ENCODE measurements at places on chromosomes 7 and 10.

GRCh38 chr7:131293018-131293417, 34.7 kb upstream of the MKLN1 start:
- no peak overlapping the region for H3K27ac ChIP-seq
- H3K4me1 ChIP-seq = no peaks in the 10 kb centered on the region
- H3K36me3 ChIP-seq = no peaks in the 10 kb centered on the region
- DNase-seq = no peak
- no peak overlapping the region for H3K4me3 ChIP-seq
- H3K27me3 ChIP-seq = no peaks in the 10 kb centered on the region

- no peak overlapping the region for H3K4me3 ChIP-seq
- no peaks in the 10 kb centered on the region for H3K36me3 ChIP-seq
- no peaks in the 10 kb centered on the region for H3K27me3 ChIP-seq
- H3K4me1 ChIP-seq = no peaks in the 10 kb centered on the region
- no peak overlapping the region for H3K27ac ChIP-seq
Measured at GRCh38 chr10:4094751-4095150, 309.7 kb upstream of the KLF6 start.

GRCh38 chr10:13120786-13121499, 21.0 kb downstream of the OPTN start:
- H3K27me3 ChIP-seq = no peaks in the 10 kb centered on the region
- H3K27ac ChIP-seq = no peak overlapping the region
- H3K36me3 ChIP-seq = peaks cover 4% of the 10 kb centered on the region
- 0 out of 2 replicates have a peak, but pooled peaks cover 4% of the 10 kb centered on the region for H3K4me1 ChIP-seq

GRCh38 chr7:91636129-91636724, 244.3 kb downstream of the MTERF1 start:
- H3K36me3 ChIP-seq = no peaks in the 10 kb centered on the region
- DNase-seq = peak; percentile 51
- H3K4me3 ChIP-seq = no peak overlapping the region
- H3K27ac ChIP-seq = no peak overlapping the region
- no peaks in the 10 kb centered on the region for H3K27me3 ChIP-seq

GRCh38 chr7:114949231-114949630, 27.3 kb downstream of the MDFIC start:
- no peak overlapping the region for H3K4me3 ChIP-seq
- DNase-seq = peak; percentile 34
- H3K4me1 ChIP-seq = peaks cover 19% of the 10 kb centered on the region
- no peaks in the 10 kb centered on the region for H3K36me3 ChIP-seq
- H3K27ac ChIP-seq = no peak overlapping the region

DNA sequence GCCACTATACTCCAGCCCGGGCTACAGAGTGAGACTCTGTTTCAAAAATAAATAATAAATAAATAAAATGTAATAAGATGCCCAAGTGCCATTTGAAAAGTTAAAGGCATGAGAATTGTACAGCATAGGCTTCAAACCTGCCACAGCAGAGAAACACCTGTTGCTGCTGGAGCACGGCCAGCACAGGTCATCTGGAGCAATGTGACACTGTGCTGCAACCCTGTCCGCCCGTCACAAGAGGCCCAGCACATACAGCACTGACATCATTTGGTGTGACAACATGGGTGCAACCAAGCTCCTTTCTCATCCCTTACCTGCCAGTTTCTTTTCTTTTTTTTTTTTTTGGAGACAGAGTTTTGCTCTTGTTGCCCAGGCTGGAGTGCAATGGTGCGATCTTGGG, 1.3 kb downstream of the RFC2 start:
- no peak for DNase-seq
- H3K36me3 ChIP-seq = peaks cover 4% of the 10 kb centered on the region
- H3K27ac ChIP-seq = no peak overlapping the region
- H3K27me3 ChIP-seq = no peaks in the 10 kb centered on the region
- H3K4me3 ChIP-seq = peak overlapping the region; percentile 94

DNA sequence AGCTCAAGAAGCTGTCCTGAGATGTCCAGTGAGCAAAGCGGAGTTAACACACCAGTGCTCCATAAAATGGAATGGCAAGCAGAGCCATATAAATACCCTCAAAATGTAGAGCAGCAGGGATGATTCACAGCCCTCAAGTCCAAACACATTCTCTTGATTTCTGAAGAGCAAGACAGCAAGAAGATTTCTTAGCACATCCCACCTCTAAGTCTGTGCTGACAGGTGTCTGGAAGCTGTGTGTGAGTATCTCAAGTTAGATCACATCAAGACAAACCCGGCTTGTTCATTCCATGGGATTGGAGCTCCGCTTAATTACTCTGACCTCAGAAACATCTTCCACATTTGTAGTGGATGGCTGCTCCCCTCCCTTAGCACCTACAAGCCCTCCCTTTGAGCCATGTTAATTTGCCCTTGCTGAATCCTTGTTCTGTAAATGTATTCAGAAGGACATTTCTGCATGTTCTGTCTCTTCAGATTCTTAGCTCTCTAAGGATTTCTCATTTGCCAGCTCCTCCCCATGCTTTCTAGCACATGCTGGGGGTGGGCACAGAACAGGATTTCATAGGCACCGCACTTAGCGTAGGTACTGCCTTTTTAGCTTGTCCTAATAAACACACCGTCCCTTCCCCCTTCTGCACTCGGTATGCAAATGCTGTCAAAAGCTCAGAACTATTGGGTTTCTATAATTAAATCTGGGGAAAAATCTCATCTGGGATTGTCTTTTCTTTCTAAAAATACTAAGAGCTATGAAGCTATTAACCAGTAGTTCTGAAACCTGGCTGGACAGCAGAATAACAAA, 112.7 kb downstream of the CPXM2 start:
- H3K27ac ChIP-seq = no peak overlapping the region
- no peaks in the 10 kb centered on the region for H3K4me1 ChIP-seq
- no peak for DNase-seq
- peaks cover 10% of the 10 kb centered on the region for H3K27me3 ChIP-seq
- no peak overlapping the region for H3K4me3 ChIP-seq
- no peaks in the 10 kb centered on the region for H3K36me3 ChIP-seq

GRCh38 chr7:104444017-104444416, 115.6 kb downstream of the LHFPL3 start:
- no peaks in the 10 kb centered on the region for H3K27me3 ChIP-seq
- H3K27ac ChIP-seq = no peak overlapping the region
- no peak for DNase-seq
- H3K4me1 ChIP-seq = no peaks in the 10 kb centered on the region

GRCh38 chr10:6995341-6995740, 415.3 kb upstream of the PRKCQ start:
- no peaks in the 10 kb centered on the region for H3K27me3 ChIP-seq
- DNase-seq = no peak
- H3K27ac ChIP-seq = no peak overlapping the region
- no peak overlapping the region for H3K4me3 ChIP-seq
- H3K4me1 ChIP-seq = peaks cover 8% of the 10 kb centered on the region

All from MM.1S (cell line).